Heart left ventricle (tissue), 16 donors: ENCODE measurements at places on chromosomes 1 and 21. TPM values are rescaled to one million over a fixed set of nuclear protein-coding genes. Genes with fewer than 3 reads are reported as not detected.

The TRIM17 gene
- not detected for total RNA-seq

The CADM3 gene
- 6.7 TPM for total RNA-seq

The AMY1A gene
- total RNA-seq: not detected

The ATP6V1G3 gene
- not detected for total RNA-seq

The CRP gene
- not detected for total RNA-seq

The FAM167B gene
- 9.7 TPM for total RNA-seq

The NR1I3 gene
- not detected for total RNA-seq

The OR2L3 gene
- total RNA-seq: not detected

The CRNN gene
- total RNA-seq: not detected

The RAB3B gene
- total RNA-seq: not detected

The LYSMD1 gene
- 13.0 TPM for total RNA-seq
